ENCODE measurements at places on chromosomes 6 and 20.

- DNase-seq = no peak
These were observed 1002.0 kb upstream of the ADGRB3 start for GRCh38 chr6:67633058-67633457.

DNA sequence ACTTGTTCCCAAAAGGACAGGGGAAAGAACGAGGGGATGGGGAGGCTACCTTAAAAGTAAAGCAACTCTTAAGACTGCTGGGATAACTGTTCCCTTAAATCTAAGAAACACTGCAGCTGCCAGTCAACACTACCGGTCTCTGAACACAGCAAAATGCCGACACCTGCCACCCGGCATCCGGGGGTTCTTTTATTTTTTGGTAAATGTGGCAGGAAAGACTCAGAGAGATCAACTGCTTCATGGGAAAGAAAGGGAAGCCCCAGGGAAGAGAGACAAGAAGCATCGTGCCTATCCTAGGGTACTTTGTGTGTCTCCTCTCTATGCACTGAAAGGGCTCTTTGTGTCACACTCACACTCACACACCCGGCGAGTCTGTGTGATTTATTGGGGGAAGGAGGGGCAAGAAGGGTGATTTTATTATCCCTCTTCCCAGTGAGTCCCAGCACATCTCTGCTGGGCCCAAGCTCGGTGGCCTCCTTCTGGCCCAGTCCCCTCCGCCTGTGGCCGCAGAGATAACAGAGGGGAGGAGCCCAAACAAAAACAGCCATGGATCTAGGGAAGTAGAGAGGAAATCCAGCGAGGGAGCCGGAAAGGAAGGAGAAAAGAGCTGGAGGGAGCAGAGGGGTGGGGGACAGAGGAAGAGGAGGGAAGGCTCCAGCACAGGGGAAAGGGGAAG, 1.4 kb downstream of the FYN start:
- DNase-seq = no peak

- DNase-seq = no peak
These were observed 327.4 kb upstream of the MAN1A1 start for GRCh38 chr6:119676961-119677360.

DNA sequence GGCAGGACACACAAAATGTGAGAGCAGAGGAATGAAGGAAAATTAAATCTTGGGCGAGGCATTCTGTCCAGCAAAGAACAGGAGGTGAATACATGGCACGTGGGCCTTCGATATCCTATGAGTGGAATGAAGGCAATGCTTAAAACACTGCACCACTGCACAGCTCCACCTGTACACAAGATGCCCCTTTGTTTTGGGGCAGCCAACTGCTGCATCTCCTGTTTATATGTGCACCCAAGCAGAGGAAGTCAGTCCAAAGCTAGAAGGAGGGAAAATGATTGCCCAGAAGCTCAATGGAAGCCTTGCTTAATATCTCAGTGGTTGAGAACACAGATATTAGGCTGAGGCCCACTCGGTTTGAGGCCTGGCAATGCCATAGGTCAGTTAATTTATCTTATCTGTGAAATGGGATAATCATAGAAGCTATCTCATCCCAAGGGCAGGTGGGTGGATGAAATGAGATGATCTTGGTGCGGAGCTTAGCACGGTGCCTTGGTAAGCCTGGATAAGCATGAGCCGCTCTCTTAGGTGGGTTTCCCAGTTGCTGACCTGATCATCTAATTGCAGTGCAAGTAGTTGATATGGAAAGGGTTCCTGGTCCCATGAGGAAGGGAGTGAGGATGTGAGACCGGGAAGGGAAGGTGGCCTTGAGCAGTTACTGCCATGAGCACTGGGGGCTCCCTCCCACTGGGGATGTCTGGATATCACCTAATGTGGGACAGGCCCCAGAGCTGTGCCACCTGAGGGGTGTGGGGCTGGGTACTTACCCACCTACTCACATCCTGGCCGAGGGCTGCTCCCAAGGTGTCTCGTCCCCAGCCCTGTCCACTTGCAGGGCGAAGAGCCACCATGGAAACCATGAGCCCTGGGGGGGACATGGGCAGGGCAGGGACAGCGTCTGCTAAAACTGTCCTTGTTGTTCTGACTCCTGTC, 9.9 kb downstream of the BANF2 start:
- no peak for DNase-seq

- DNase-seq = no peak
These were observed 3.8 kb downstream of the PREX1 start for GRCh38 chr20:48823960-48824498.

Measured in WTC11 (cell line).